ENCODE measurements at places on chromosomes 13 and 19.

DNA sequence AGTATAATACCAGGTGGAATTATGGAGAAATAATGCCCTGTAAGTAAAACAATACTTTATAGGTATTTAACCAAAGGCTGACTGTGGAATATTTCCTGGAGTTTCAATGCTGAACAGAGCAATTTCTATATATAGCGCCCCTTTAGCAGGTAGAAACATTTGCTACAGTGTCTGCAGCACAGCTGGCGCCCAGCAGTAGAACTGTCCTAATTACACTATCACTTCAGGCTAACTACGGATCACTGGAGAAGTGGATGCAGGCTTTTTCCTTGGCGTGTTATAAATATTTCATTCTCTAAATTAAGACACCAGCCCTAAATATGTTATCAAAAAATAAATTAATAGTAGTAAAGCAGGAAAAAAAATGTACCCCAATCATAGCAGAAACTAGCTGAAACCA, 3.1 kb downstream of the SHISA2 start:
- DNase-seq: no peak

GRCh38 chr19:46601318-46602224, at the start of gene CALM3:
TSS of gene CALM3 (plus strand) at chr19:46601330. CDS start at chr19:46601435, 105 bp downstream.
- DNase-seq: peak; percentile 47

- DNase-seq: no peak
Observed at GRCh38 chr13:34114581-34114980, 296.6 kb downstream of the RFC3 start.

GRCh38 chr19:45729800-45730290, 851 bp downstream of the FBXO46 start:
- DNase-seq: peak; percentile 43

GRCh38 chr13:36341718-36342117, 4.5 kb downstream of the SPART start:
- peak; percentile 55 for DNase-seq

DNA sequence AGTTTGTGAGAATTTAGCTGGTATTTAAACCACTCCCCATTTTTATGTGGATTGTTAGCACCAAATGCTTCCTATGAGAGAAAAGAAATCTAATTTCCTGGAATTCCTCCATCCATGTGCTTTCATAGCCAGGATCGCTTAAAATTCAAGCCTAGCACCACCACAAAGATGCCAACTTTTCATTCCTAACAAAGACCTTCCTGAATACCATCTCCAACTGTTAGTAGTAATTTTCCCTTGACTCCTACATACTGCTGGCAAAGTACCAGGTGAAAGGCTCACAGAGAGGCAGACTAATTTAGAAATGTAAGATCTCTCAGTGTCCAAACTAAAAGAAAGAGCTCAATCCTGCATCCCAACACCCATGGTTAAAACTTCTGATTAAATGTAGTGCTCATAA, 386.3 kb downstream of the KCTD12 start:
- DNase-seq: no peak

DNA sequence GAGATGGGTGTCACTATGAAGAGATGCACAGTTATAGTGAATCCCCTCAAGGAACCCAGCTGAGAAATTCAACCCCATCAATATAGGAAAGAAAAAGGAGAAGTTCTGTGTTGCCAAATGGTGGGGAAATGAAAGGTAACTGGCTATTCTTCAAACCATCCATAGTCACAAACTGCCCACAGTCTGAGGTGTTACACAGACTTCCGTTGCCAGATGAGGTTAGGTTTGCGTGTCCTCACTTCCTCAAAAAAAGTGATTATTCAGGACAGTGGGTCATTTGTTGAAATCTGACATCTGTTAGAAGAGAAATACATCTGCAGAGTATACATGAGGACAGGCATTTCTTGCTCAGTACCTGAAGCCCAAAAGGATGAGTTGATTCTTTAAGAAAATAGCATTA, 9.0 kb downstream of the SIGLEC5 start:
- DNase-seq: no peak

GRCh38 chr19:7415163-7415856, 66.6 kb downstream of the ARHGEF18 start:
- peak; percentile 18 for DNase-seq

GRCh38 chr13:59319276-59319675, 844.5 kb downstream of the DIAPH3 start:
- no peak for DNase-seq

DNA sequence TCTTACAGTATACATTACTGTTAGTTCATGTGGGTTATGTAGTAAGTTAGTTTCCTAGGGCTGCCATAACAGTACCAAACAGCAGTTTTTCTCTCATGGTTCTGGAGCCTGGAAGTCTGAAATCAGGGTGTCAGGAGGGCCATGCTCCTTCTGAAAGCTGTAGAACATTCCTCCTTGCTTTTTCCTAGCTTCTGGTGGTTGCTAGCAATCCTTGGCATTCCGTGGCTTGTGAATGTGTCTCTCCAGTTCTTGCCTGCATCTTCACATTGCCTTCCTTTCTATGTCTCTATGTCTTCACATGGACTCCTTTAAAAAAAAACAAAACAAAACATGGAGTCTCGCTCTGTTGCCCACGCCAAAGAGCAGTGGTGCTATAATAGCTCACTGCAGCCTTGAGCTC, 95.4 kb downstream of the WDFY2 start:
- DNase-seq: no peak

GRCh38 chr19:6215701-6216235, 64.0 kb downstream of the MLLT1 start:
- no peak for DNase-seq
